ENCODE measurements at places on chromosomes 16 and 17.
A peak's percentile ranks its signal among the peaks of the same experiment; 100 is the strongest.

GRCh38 chr16:35731341-35732040 lies 2272.1 kb downstream of the TP53TG3F start:
- DNase-seq = no peak

- DNase-seq = no peak
Observed at GRCh38 chr16:84943620-84944019, 67.7 kb downstream of the ZDHHC7 start.

- no peak for DNase-seq
Observed at GRCh38 chr17:4340914-4341615, 25.4 kb downstream of the UBE2G1 start.

DNA sequence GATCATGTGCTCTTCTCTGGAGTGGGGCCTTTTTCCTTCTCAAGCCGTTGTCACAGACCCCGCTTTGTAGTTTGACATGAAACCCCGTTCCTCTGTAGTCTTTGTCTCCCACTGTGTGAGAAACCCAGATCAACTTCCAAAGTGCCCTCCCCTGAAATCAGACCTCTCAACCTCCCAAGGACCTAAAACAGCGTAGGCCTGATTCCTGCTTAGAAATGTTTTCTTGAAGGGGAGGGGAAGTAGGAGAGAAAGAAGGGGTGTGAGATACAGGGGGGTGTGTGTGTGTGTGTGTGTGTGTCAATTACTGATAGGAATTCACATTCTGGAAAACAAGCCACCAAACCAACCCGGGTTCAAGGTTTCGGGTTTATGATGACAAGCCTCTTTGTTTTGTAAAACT lies 1.4 kb downstream of the UBE2O start:
- no peak for DNase-seq

GRCh38 chr16:57622361-57623250 lies 5.8 kb upstream of the ADGRG1 start:
- DNase-seq = no peak

- no peak for DNase-seq
Observed at GRCh38 chr17:13539421-13539820, 62.3 kb downstream of the HS3ST3A1 start.

DNA sequence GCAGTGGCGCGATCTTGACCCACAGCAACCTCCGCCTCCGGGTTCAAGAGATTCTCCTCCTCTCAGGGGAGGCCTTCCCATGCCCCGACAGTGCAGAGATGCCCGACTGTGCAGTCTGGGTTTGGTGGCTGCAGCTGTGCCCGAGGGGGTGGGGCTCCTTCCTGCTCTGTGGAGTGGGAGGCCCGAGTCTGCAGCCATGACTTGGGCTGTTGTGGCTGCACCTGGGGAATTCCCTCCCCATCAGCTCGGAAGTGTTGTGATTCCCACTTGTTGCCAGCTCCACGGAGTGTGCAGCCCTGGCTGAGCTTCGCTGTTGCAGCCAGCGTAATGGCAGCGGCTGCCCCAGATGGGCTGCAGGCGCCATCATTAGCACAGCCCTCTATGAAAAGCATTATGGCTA lies 66.4 kb upstream of the SMIM36 start:
- peak; percentile 58 for DNase-seq
